CD4-positive, alpha-beta T cell treated with Interleukin-12 subunit alpha and Interleukin-12 subunit beta, for 1 hour (primary cell): ENCODE measurements at places on chromosomes 12 and 14.
A peak's percentile ranks its signal among the peaks of the same experiment; 100 is the strongest.

- DNase-seq: no peak
Observed at GRCh38 chr14:23621204-23621931, 14.8 kb upstream of the DHRS2 start.

GRCh38 chr14:67556671-67557070 is 23.6 kb downstream of the PLEKHH1 start:
- no peak for DNase-seq

DNA sequence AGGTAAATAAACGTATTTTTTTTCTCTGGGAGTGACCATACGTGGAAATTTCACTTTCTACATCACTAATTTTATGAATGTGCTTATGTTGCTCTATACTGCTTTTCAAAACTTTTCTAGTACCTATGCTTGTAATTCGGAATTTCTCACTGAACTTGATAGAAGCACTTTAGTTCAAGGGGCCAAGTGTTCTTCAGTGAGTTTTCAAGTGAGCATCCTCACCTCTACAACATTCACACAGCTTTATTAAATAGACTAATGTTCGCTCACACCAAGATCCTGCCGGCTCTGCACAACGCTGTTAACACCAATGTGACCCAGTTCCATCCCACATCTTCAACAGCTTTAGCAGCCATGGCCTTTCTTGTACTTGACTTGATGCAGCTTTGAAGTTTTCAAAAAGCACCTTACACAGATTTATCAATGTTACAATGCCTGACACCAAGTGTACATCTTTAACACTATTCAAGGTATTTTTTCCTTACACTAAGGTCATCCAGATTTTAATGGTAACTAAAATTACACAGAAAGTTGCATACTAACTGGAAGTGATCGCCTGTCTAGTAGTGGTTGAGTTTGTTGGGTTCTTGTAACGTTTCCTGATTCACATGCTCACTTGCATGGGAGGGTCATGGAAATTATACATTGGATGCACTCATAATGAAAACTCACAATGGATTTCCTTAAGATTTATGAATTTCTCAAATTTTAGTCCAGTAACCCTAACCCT is 4.5 kb downstream of the UBC start:
- DNase-seq: peak; percentile 36

GRCh38 chr12:75996861-75997447 is 34.6 kb downstream of the PHLDA1 start:
- DNase-seq: no peak

DNA sequence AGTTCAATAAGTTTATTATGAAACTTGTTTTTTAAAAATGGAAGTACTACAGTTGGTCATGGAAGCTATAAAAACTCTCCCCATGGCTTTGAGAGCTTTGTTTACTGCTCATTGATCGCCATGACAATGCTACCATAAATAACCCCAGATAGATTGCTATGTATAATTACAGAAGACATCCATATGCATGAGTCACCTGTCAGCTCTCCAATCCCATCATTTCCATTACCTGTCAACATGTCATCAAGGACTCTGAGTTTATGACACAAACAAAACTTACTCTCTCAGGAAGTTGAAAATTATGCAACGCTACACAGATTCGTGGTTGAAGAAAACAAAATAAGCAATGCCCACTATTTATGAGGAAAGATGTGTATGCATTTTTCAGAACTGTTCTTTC is 144.4 kb downstream of the SEC23A start:
- DNase-seq: no peak

GRCh38 chr12:47387994-47388393 is 308.2 kb upstream of the AMIGO2 start:
- DNase-seq: no peak
